ENCODE measurements at places on chromosomes 2 and 18.

- no peak for DNase-seq
Observed at GRCh38 chr2:68466778-68467076, 367 bp downstream of the FBXO48 start.

DNA sequence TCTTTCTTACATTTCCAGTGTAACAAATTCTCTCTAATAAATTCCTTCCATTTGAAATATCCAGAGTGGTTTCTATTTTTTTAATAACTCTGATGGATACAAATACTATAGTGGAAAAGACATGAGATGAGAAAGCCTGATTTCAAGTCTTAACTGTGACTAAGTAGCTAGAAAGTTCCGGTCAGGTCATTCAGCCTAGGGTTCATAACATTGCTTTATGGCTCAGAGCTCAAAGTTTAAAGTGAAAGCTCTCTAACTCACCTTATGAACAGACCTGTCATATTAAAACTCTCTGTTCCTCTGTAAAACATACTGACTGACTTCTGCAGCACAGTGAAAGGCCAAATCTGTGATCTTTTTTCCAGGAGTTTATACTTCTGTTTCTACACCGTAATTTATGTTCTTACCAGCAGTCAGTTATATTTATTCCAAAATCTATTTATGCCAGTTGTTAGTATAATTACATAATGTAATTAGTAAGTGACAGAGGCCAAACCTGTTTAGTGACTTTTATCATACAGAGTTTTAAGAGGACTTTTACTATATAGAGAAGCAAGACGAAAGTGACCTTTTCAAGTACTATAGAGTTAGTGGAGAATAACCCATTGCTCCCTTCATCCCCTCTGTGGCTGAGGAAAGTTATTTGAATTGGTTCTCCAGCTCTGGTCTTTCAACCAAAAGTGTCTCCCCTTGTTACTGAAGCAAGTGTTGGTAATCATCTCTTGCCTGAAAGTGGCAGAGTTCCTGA, 118.8 kb upstream of the PDE1A start:
- no peak for DNase-seq

DNA sequence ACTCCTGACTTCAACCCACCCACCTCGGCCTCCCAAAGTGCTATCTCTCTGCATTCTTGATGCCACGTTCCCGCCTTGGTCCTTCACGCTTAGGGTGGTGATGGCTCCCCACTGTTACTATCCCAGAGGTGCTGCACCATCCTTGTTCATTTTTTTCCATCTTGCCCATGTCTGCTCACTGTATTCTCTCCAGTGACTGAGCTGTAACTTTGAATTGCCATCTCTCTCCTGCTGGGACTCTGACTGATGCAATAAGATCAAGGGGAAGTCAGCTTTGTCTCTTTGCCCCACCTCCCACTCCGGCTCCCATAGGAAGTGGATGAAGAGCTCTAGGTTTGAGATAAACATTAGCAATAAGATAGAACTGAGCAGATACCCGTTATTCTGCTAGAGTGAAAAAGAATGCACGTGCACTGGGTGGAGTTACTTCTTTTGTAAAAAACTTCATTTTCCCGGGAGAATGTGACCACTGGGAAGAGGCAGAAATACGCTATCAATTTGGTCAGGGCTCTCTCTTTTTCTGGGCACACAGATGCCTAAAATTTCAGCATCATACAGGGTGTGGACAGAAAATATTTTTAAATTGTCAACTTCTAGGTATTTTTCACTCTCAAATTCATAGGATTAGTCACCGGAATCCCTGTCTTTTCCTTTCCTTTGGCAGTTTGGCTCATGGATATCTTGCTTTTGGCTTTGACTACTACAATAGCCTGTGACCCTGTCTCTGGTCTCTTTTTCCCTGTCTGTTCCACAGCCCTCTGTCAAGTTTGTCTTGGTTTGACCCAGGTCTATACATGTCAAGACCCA, 105.4 kb downstream of the POLR1A start:
- no peak for DNase-seq

GRCh38 chr18:38035193-38035592, 469.6 kb upstream of the CELF4 start:
- no peak for DNase-seq

DNA sequence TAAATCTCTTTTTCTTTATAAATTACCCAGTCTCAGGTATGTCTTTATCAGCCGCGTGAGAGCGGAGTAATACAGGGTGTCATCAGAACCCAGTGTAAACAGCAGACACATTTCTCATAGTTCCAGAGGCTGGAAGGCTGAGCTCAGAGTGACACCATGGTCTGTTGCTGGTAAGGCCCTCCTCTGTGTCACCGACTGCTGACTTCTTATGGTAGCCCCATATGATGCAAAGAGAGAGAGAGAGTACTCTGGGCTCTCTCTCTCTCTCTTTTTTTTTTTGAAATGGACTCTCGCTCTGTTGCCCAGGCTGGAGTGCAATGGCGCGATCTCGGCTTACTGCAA, 60.0 kb downstream of the SNORC start:
- no peak for DNase-seq

GRCh38 chr2:226868331-226869162, 32.7 kb downstream of the RHBDD1 start:
- no peak for DNase-seq

DNA sequence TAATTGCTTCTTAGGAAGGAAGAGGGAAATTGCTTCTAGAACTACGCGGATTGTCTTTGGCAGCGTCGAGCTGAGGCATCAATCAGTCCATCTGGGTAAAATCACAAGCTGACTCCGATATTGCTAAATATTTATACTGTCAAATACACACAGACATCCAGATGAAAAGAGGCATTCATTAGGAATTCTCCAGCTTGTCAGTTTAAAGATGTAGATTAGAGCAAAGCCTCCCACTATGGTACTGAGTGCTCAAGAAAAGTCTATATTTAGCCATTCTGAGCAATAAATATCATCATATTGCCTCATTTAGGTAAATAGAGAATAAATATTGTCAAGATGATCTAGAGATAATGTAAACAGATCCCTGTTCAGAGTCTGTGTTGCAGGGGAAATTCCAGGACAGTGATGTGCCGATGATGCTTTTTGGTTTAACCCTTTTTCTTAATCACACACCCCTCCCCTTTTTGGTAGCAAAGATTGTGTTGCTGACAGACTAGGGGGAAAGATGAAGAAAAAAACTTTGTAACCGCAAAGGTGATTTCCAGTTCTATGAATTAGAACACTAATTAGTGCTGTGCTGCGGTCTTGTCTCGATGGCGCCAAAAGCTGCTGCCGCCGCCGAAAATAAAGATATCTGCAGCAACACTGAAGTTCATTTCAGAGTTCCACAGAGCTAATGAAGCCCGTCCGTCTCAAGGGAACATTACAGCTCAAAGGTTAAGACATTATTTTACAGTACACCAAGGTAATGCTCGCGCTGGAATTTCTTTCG, 171.8 kb downstream of the PTGR3 start:
- DNase-seq = peak; percentile 67

DNA sequence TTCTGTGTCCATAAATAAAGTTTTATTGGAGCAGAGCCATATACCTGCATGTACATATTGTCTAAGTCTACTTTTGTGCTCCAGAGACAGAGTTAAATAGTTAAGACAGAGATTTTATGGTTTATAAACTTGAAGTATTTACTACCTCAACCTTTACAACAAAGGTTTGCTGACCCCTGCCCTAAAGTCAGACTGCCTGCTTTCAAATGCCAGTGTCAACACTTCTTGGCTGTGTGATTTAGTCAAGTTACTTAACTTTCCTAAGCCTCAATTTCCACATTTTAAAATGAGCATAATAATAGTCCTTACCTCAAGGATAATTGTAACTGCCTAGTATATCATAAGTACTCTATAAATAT, 44.4 kb upstream of the ITPRID2 start:
- no peak for DNase-seq

- DNase-seq = no peak
Observed at GRCh38 chr2:30692829-30693275, 114.4 kb downstream of the CAPN13 start.

- DNase-seq = peak; percentile 65
Observed at GRCh38 chr2:191501561-191502168, 176.3 kb upstream of the NABP1 start.

DNA sequence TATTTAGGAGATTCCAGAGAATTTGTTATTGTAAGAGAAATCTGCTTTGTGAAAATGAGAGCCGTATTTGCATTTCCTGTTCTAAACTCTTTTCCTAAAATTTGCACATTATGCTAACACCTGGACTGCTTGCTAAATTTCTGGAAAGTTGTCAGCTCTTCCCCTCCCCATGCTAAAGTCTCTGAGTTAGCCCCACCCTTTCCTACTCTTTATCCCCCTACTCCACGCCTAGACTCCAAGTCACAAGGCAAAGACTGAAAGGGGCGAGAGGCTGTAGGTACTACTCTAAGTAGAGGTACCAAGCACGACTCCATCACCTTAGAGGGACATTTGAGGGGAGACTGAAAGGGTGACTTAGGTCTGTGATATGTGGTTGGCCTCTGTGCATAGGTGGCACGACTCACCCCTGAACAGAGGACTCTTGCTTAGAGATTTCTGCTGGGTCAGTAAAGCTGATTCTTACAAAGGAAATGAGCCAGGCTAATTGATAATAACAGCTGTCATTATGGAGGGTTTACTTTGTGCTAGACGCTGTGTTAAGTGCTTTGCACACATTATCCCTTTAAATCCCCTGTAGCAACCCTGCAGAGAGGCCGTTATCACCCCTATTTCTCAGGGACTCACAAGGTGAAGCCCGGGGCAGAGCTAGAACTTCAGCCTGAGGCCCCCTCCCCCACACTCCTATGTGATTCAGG, 373.5 kb downstream of the EN1 start:
- no peak for DNase-seq

DNA sequence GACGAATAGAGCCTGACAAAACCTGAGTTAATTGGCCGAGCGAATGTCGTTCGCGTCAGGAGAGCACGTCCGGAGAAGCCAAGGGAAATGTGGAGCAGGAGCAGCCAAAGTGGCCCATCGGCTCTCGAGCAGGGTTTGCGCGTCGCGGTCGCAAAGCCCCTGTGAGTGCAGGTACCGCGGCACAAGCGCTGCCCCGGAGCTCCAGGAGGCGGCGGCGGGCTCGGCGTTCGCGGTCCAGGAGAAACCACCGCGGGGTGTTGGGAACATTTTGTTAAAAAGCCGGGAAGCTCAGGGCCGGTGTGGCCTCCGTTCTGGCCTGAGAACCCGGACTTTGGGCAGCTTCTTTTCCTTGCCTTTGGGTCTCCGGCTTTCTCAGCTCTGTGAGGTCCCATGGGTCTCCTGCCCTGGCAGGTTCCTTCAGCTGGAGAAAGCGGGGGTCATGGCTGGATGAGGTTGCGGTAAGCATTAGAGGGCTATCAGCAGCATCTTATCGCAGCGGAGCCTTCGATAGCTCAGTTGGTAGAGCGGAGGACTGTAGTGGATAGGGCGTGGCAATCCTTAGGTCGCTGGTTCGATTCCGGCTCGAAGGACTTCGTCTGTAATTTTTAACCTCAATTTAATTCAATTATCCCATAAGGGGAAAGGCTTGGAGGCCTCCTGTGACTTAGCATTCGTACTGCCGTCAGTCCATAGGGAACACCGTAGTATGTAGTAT, 1.0 kb upstream of the AGBL5 start:
- peak; percentile 93 for DNase-seq

- DNase-seq = no peak
Observed at GRCh38 chr2:39666491-39667101, 879 bp downstream of the TMEM178A start.

DNA sequence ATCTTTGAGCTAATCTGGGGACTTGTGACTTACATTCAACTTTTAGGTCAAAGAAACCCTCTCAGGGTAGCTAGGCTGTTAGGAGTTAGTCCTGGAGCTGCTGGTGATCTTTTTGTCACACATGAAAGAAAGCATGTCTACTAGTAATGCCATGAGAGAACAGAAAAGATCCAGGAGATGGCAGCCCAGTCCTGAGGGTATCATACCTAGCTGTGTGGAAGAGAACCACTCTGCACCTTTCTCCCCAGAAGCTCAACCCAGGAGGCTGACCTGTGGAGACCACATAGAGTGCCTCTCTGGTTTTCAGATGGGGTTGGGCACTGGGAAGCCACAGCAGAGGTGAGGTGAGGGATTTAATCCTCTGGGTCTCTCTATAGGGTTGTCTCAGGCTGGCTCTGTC, 460.2 kb upstream of the UBE2E3 start:
- no peak for DNase-seq

GRCh38 chr2:145226901-145227300, 707.0 kb upstream of the ZEB2 start:
- no peak for DNase-seq

DNA sequence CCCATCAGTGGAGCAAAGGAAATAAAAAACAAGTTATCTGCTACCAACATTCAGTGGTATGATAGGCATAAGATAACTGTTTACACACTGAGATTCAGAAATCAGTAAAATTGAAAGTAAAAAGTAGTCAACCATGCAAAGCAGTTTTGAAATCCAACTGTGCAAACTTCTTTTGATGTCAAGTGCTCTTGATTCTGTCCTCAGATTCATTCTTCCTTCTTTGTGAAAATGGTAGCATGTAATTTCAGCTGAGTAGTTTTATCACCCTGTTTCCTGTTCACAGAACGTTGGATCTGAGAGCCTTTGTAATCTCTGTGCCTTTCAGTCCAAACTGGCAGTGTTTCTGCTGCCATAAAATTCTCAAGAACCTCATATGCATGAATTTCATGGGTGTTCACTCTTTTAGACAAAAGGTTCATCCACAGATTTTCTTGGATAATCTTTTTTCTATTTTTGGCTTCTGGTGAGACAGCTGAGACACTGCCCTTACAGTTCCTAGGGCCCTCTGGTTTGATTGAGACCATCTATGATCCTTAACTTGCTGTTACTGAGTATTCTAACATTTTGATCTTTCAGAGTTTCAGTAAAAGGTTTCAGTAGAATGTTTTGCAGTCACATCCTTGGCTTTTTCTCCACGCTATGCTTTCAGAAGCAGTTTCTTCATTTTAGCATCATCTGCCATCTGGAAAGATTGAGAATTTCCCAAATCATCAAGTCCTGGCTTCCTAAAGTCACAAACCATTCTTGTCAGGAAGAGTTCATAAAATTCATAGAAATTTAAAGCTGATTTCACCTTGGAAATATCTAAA, 272.3 kb upstream of the EPHA4 start:
- DNase-seq = no peak

GRCh38 chr18:49359732-49360444, 100.6 kb downstream of the DYM start:
- no peak for DNase-seq

DNA sequence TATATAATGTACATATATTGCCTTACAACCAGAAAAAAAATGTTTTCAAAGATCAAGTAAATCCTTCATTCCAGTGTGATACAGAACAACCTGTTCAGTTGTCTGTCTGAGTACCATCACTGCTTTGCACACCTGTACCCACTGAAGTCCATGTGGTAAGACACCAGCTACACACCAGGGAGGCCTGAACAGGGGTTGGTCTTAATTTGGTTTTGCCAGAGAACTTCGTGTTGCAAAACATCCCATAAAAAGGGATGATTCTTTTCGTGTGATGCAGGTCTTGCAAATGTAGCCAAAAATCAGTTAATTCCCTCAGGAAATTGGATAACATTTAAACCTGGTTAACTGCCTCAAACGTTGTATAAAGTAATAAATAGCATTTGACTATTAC, 73.7 kb upstream of the SLC1A4 start:
- DNase-seq = no peak

- no peak for DNase-seq
Observed at GRCh38 chr18:34548120-34548972, 161.8 kb upstream of the DTNA start.
